ENCODE measurements at places on chromosomes 2 and 18.

- no peak for DNase-seq
Observed at GRCh38 chr2:149278161-149278871, 52.1 kb upstream of the LYPD6 start.

DNA sequence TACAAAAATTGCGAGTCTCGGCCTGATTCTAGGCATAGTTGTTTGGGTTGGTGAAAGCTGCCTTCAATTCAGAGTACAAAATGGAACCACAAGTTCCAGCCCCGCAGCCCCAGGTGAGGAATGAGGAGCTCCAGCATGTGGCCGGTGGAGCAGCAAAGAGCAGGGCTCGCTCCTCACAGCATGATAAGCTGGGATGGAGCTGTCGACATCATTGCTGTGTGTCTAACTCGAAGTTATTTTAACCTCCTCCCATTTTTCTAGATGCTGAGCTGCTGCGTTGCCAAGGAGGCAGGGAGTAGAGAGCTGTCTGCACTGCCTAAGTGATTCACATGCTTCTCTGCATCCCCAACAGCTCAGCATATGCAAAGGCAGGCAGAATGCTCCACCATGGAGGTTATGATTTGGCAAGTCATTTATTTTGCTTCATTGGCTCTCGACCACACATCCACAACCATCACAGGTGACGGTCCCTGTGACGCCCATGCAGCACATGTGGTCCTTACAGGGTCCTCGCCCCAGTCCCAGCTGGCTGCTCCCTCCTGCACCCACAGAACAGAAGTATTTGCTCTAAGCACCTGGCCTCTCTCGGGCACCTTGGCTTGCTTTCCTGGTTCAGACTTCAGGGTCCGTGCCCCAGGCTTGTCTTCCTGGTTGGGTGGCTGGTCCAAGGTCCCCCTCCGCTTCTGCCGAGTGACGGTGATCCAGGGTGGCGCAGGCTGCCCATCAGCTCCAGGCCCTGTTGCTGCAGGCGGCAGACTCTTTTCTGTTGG is 66.0 kb upstream of the MGAT4A start:
- DNase-seq, result no peak

DNA sequence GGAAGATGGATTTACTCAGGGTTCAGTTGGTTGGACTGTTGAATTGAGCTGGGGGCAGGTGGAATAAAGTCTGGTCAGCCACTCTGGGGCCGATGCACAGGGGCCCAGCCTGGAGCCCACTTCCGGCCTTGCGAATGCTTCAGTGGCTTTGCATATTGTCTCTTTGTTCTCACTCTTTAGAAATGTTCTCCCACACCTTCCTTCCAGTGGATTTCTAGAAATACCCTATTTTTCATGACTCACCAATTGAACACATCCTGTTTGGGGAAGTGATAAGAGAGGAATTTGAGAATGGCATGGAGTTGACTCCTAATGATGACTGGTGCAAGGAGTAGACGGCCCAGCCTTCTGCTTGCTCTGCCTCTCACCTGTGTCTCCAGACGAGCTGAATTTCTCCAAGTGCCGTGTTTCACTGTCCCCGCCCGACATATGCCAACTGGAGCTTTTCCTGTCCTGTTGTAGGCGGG is 28.1 kb downstream of the ASAP2 start:
- no peak for DNase-seq

DNA sequence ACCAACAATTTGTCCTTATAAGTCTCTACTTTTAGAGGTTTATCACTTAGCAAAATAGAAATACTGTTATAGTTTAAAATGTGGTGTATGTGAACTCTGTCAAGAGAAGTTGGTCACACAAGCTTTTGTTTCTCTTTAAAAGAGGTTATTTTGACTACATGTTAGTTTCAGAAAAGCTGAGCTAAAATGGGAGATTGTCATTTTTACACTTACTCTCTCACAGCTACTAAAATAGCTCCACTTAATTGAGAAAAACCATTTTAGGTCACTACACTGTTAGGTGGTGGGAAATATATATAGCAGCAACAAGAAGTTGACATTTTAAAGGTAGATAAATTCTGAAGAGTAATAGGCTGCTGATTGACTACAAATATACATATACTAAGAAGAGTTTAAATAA is 161.5 kb upstream of the KCNJ3 start:
- no peak for DNase-seq

- DNase-seq, result no peak
Observed at GRCh38 chr2:202090530-202090929, 17.5 kb downstream of the KIAA2012 start.

Measured in activated CD4-positive, alpha-beta T cell treated with anti-CD3 and anti-CD28 coated beads, Interleukin-2, amount 50 U/mL, for 16 hours (primary cell).